ENCODE measurements at places on chromosomes 7 and 10. TPM values are rescaled to one million over a fixed set of nuclear protein-coding genes. Genes with fewer than 3 reads are reported as not detected.

Gene AP5Z1
- 9.2 TPM for total RNA-seq

GRCh38 chr7:157139111-157139809, 534 bp downstream of the UBE3C start:
- no peaks in the 10 kb centered on the region for H3K27me3 ChIP-seq
- H3K27ac ChIP-seq: peak overlapping the region; percentile 89
- peak; percentile 38 for DNase-seq
- H3K4me1 ChIP-seq: peaks cover 11% of the 10 kb centered on the region
- H3K36me3 ChIP-seq: peaks cover 14% of the 10 kb centered on the region

DNA sequence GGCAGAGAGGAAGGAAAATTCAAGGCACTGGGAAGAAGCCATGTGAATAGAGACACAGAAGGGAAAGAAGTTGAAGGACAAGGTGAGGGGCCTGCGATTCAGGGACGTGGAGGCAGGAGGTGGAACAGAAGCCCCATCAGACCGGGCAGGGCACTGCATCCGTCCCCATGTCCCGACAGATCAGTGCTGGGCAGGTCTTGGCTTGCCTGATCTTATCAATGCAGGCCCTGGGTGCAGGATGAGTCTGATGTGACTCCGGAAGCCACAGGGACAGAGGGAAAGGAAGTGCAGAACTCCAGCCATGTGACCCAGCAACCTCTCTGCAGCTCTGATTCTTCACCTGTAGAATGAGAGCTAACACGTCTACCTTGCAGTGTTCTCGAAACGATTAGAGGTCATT, 136.2 kb upstream of the CTBP2 start:
- H3K4me1 ChIP-seq: no peaks in the 10 kb centered on the region
- H3K27ac ChIP-seq: no peak overlapping the region
- H3K27me3 ChIP-seq: peaks cover 15% of the 10 kb centered on the region
- H3K4me3 ChIP-seq: no peak overlapping the region

DNA sequence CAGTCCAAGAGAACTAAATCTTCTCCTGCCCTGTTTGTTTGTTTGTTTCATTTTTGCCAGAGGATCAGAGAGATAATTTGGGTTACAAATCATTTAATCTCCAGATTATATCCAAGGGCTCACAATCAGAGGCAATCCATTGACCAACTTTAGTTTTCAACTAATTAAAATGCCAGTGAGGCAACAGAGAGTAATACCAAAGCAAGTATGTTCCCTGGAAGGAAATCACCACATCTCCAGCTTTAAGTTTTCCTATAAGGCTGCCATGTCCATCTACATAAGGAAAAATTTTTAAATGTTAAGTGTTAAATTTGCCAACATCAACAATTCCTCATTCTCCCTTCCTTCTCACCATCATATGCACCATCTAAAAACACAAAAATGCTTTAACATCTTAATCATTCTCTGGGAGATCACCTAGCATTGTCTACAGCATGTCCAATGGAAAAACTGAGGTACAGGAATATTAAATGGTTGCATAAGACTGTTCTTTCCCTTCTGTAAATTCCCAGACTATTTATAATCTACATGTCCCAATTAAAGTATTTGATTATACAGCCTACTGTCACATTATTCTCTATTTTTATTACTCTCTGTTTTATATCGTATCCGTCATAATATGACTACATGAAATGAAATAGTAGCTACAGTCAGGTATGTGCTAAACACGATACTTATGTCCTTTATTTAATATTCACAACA, 14.1 kb downstream of the USP54 start:
- no peak for DNase-seq
- H3K36me3 ChIP-seq: no peaks in the 10 kb centered on the region
- peaks cover 2% of the 10 kb centered on the region for H3K4me1 ChIP-seq
- H3K27me3 ChIP-seq: no peaks in the 10 kb centered on the region

- no peaks in the 10 kb centered on the region for H3K36me3 ChIP-seq
- H3K27me3 ChIP-seq: no peaks in the 10 kb centered on the region
- H3K4me3 ChIP-seq: no peak overlapping the region
- peak; percentile 31 for DNase-seq
- H3K4me1 ChIP-seq: 0 out of 2 replicates have a peak, but pooled peaks cover 2% of the 10 kb centered on the region
These were observed 111.4 kb upstream of the ZEB1 start for GRCh38 chr10:31207636-31208035.

Gene ANKMY2
- total RNA-seq: 41.9 TPM

DNA sequence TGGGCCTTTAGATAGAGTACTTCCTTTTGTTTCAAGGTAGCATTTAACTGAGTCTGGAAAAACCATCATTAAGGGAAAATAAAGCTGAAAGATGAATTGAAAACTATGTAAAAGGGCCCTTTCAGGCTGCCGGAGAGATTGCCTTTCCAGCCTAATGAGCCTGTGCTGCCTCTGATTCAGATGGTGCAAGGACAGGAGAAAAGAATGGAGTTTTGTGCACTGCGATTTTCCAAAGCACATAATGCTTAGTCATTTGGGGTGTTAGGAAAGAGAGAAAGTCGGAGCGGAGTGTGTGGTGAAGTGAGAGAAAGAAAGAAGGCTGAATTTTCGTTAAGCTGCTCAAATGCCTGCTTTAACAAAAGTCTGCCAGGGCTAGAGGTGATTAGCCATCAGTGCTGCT, 259.7 kb downstream of the PAXIP1 start:
- no peaks in the 10 kb centered on the region for H3K27me3 ChIP-seq
- no peak for DNase-seq
- H3K27ac ChIP-seq: no peak overlapping the region
- H3K36me3 ChIP-seq: no peaks in the 10 kb centered on the region

GRCh38 chr10:80498833-80499741, 38.6 kb upstream of the SH2D4B start:
- H3K27me3 ChIP-seq: no peaks in the 10 kb centered on the region
- 0 out of 2 replicates have a peak, but pooled peaks cover 2% of the 10 kb centered on the region for H3K36me3 ChIP-seq
- H3K27ac ChIP-seq: peak overlapping the region; percentile 84
- no peak overlapping the region for H3K4me3 ChIP-seq
- peak; percentile 97 for DNase-seq
- peaks cover 38% of the 10 kb centered on the region for H3K4me1 ChIP-seq

Gene MSMB
- not detected for total RNA-seq

DNA sequence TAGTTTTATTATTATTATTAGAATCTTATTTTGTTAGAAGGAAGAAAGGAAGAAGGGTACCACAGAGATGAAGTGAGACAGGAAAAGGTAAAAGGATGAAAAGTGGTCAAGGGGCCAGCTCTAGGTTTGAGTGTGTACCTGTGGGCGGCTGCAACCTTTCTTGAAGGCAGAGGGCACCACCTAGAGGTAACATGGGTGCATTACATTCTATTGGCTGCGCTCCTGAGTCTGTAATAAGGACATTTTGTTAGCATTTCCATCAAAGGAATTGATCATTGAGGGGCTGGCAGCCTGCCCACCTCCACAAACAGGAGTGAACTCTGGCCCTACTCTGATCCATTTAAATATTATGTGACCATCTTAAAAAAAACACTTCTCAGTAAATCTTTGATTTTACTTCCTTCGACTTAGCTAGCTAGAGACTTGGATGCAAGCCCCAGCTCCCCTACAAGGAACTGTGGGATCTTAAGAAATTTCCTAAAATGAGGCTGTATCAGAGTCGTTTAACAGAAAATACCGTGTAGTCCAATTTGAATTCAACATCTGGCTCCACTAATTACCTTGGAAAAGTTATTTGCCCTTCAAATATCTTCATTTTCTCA, 610.4 kb downstream of the IPMK start:
- no peaks in the 10 kb centered on the region for H3K4me1 ChIP-seq
- H3K36me3 ChIP-seq: no peaks in the 10 kb centered on the region
- peak; percentile 39 for DNase-seq
- H3K4me3 ChIP-seq: no peak overlapping the region
- no peaks in the 10 kb centered on the region for H3K27me3 ChIP-seq
- H3K27ac ChIP-seq: no peak overlapping the region

DNA sequence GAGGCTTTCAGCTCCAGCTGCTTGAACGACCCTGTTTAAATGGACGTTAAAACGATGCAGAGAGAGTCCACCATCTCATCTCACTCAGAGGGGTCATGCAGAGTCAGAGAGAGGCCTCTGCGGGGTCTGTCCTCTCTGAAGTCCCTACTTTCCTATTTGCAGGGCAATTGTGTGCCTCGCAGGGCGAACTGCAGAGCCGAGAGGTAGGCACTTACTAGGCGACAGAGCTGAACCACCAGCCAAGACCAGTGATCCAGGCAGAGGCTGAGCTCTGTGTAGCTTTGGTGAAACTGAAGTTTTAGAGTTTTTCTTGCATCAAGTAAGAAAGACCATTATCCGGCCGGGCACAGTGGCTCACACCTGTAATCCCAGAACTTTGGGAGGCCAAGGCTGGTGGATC, 64.1 kb upstream of the CUX1 start:
- H3K4me1 ChIP-seq: peaks cover under 1% of the 10 kb centered on the region
- DNase-seq: no peak
- H3K27me3 ChIP-seq: peaks cover 17% of the 10 kb centered on the region
- no peak overlapping the region for H3K4me3 ChIP-seq
- H3K27ac ChIP-seq: no peak overlapping the region
- no peaks in the 10 kb centered on the region for H3K36me3 ChIP-seq

DNA sequence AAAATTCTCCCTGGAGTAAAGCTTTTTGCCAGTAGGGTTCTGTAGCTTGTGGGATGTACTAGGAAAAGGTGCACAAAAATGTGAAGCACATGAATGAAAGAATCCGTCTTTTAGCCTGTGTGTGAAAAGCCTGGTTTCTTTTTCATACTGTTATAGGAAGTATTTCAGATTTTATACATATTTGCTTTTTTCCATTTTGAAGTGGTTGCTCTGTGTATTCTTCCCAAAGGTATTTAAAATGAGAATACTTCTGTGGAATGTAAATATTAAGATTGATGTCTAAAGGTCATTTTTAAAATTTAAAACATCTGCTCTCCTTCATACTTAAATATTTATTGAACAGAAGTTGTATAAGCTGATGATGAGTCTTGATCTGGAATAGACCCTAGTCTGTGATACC, 96.8 kb downstream of the CDK14 start:
- no peak overlapping the region for H3K4me3 ChIP-seq
- H3K36me3 ChIP-seq: no peaks in the 10 kb centered on the region
- peaks cover 7% of the 10 kb centered on the region for H3K4me1 ChIP-seq
- no peak overlapping the region for H3K27ac ChIP-seq

Gene HDAC9
- 24.2 TPM for total RNA-seq

DNA sequence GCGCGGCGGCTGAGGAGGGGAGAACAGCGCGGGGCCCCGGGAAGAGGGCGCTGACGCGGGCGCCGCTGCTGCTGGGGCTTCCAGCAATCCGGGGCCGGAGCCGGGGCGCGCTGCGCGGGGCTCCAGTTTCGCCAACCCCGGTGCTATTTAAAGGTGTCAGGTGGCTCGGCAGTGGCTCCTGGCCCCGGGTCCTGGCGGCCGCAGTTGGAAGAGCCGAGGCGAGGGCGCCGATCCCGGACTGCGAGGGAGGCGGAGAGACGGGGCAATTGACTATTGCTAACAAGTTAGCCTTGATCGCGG, 347 bp downstream of the LBX1 start:
- no peak overlapping the region for H3K4me3 ChIP-seq
- H3K4me1 ChIP-seq: no peaks in the 10 kb centered on the region
- no peak for DNase-seq
- peaks cover 98% of the 10 kb centered on the region for H3K27me3 ChIP-seq
- H3K27ac ChIP-seq: no peak overlapping the region
- H3K36me3 ChIP-seq: no peaks in the 10 kb centered on the region

Gene GLI3
- total RNA-seq: 1.7 TPM

- no peak overlapping the region for H3K4me3 ChIP-seq
- no peaks in the 10 kb centered on the region for H3K27me3 ChIP-seq
- no peak overlapping the region for H3K27ac ChIP-seq
- DNase-seq: peak; percentile 13
These were observed 1.3 kb downstream of the CUTC start for GRCh38 chr10:99733366-99733765.

DNA sequence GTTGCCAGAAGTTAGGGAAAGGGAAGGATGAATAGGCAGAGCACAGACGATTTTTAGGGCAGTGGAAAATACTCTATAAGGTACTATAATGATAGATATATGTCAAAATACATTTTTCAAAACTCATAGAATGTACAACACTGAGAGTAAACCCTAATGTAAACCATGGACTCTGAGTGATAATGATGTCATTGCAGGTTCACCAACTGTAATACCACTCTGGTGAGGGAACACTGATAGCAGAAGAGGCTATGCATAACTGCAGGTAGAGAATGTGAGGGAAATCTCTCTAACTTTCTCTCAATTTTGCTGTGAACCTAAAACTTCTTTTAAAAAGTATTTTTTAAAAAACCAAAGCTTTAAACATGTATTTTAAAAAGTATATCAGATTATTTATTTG, 22.1 kb downstream of the POT1 start:
- peak; percentile 37 for DNase-seq
- H3K27ac ChIP-seq: no peak overlapping the region
- H3K36me3 ChIP-seq: no peaks in the 10 kb centered on the region

Gene PRXL2A
- total RNA-seq: 1.1 TPM

Gene COA1
- 59.5 TPM for total RNA-seq

Gene MNX1
- total RNA-seq: not detected

Gene NPSR1
- total RNA-seq: not detected

- DNase-seq: no peak
- no peak overlapping the region for H3K27ac ChIP-seq
- H3K4me3 ChIP-seq: no peak overlapping the region
- no peaks in the 10 kb centered on the region for H3K27me3 ChIP-seq
These were observed 102.1 kb upstream of the WDR11 start for GRCh38 chr10:120749072-120749471.

DNA sequence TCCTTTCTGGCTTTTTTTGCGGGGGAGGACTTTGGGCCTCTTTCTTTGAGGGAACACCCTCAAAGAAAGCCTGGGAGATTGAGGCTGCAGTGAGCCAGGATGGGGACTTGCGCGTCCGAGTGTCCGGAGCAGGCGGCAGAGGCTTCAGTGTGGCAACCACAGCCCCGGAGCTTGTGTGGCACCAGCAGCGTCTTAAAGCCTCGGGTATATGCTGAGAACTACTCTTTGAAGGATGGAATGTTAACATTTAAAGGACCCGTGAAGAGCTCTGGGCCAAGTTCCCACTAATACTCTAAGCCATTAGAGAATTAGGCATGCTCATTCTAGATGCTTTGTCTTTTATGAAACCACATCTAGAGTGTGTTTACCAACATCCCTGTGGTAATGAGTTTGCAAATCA, 168.2 kb downstream of the SEPTIN7 start:
- no peak for DNase-seq
- no peak overlapping the region for H3K27ac ChIP-seq
- H3K27me3 ChIP-seq: peaks cover 9% of the 10 kb centered on the region
- no peaks in the 10 kb centered on the region for H3K4me1 ChIP-seq
- H3K4me3 ChIP-seq: no peak overlapping the region

GRCh38 chr7:143283381-143283780, 1.4 kb upstream of the TMEM139 start:
- no peak for DNase-seq
- peaks cover 3% of the 10 kb centered on the region for H3K4me1 ChIP-seq
- no peaks in the 10 kb centered on the region for H3K27me3 ChIP-seq
- no peak overlapping the region for H3K4me3 ChIP-seq
- H3K36me3 ChIP-seq: no peaks in the 10 kb centered on the region

DNA sequence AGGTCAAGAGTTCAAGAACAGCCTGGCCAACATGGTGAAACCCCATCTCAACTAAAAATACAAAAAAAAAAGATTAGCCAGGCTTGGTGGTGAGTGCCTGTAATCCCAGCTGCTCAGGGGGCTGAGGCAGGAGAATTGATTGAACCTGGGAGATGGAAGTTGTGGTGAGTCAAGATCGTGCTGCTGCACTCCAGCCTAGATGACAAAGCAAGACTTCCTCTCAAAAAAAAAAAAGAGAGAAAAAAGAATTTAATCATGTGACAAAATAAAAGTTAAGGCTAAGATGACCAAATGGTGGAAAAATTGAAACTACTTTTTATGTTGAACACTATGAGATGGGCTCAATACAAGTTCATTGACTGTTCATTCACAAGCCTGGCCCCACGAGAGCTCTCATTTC, 141.1 kb upstream of the WDR11 start:
- no peak overlapping the region for H3K27ac ChIP-seq
- DNase-seq: no peak
- no peaks in the 10 kb centered on the region for H3K27me3 ChIP-seq
- no peak overlapping the region for H3K4me3 ChIP-seq
- no peaks in the 10 kb centered on the region for H3K4me1 ChIP-seq

Gene PDE6C
- total RNA-seq: not detected

Gene SSC4D
- 0.56 TPM for total RNA-seq
